ENCODE measurements at places on chromosomes 4 and X. TPM values are rescaled to one million over a fixed set of nuclear protein-coding genes. Genes with fewer than 3 reads are reported as not detected.

The CXCL3 gene
- total RNA-seq: 4.9 TPM

The CSAG2 gene
- total RNA-seq: not detected

The DOCK11 gene
- 49.1 TPM for total RNA-seq

The RBM46 gene
- not detected for total RNA-seq
